Hematopoietic multipotent progenitor cell (in vitro differentiated cells): ENCODE measurements at places on chromosomes 3 and 15. TPM values are rescaled to one million over a fixed set of nuclear protein-coding genes. Genes with fewer than 3 reads are reported as not detected.

Gene KLF15
- under 0.01 TPM for total RNA-seq

DNA sequence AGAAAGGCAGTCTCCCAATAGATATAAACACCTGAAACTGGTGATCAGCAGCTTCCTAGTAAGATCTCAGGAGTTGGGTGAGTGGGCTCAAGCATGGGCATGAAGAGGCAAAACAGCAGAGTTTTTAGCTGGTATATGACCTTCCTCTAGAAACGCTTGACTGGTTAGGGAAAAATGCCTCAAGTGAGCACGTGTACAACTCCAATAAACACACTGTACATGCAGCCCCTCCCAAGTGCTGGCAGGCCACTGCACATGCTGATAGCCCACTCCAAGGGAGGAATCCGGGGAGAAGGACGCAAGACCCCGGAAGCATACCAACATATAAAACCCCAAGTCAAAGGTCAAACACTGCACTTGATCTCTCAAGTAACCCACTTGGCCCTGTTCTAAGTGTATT, 143.0 kb downstream of the FMN1 start:
- DNase-seq, result no peak

DNA sequence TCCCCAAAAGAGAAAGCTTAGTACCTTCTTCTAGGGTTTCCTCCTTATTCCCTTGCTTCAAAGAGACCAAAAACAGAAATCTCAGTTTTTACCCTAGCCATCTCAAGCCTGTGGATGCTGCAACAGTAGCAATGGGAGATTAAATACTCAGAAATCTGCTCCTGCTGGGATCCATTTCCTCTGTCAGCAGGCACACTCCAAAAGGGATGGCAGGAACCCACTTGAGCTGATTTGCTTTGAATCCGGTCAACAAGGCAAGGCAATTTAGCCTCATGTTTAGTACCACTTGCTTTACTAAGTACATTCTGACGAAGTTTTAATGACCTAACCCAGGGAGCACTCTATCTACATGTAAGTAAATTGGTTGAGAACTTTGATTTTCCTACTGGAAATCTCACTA, 590.0 kb upstream of the ADAMTS9 start:
- DNase-seq, result no peak

DNA sequence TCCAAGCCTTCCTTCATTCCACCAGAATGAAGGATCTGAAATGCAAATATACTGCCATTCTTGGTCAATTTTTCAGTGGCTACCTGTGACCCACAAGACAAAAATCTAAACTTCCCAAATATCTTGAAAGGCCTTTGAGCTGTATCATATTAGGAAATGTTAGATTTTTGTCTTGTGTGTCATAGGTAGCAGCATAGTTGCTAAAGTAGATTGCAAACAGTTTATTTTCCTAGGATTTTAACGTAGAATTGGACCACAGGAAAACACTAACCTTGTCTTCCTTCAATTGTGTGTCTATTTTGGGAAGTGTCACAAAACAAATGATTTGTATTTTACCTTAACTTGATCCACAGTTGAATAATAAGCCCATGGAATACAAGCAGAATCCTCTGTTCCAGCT, 42.4 kb downstream of the CP start:
- DNase-seq, result no peak

- peak; percentile 63 for DNase-seq
Measured at GRCh38 chr15:54082836-54083492, 104.7 kb downstream of the UNC13C start.

DNA sequence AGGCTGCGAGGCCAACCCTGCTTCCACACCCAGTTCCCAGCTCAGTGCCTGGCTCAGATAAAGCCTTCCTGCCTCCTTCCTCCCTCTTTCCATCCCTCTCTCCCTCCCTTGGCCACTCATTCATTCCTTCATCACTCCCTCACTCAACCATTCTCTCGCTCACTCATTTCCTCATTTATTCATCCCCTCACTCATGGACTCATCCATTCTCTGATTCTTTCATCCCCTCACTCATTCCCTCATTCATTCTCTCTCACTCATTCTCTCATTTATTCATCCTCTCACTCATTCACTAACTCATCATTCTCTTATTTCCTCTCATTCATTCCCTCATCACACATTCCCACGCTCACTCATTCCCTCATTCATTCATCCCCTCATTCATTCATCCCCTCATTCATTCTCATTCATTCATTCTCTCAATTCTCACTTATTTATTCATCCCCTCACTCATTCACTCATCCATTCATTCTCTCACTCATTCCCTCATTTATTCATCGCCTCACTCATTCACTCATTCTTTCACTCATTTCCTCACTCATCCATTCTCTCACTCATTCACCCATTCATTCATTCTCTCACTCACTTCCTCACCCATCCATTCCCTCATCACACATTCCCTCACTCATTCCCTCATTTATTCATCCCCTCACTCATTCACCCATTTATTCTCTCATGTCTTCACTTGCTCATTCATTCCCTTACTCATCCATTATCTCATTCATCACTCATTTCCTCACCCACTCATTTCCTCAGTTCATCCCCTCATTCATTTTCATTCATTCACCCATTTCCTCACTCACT, 13.2 kb downstream of the ABTB1 start:
- no peak for DNase-seq

GRCh38 chr3:117439812-117440211, 730.2 kb downstream of the TUSC7 start:
- peak; percentile 54 for DNase-seq

DNA sequence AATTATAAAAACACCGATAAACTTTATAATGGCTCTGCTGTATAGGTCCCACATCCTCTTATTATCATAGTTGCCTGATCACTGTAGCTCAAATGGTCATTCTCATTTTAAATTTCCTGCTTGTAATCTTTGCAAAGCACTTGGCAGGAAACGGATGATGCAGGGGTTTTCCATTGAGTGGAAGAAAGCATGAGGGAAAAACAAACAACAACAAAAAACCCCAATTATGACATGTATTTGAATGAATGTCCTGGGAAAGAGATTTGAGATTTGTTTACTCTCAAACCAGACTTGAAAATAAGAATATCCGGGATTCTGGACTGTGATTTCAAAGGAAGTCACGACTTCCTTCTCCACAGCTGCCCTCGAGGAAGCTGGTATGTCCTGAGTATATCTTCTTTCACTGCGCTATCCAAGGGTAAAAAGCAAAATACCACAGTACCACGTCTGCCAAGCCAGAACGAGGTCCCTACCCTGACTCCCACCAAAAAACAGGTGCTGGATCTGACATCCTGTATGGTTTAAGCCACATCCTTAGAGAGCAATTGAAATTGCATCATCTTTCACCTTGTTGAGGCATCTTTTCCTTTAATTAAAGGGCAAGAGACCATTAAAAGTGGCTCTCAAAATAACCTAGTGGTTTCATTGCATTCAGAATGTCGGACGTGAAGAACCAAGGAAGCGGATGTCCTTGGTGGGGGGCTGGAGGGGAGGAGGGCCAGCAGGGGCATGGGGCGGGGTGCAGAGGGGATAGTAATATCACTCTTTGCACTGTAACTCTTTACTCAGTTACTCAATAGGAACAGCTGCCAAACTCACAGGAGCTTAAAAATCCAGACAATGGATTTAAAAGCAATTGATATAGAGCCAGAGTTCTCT, 13.5 kb upstream of the TIPIN start:
- DNase-seq, result peak; percentile 50

- DNase-seq, result no peak
Measured at GRCh38 chr15:42375252-42375651, 16.0 kb downstream of the CAPN3 start.

Gene DAZL
- not detected for total RNA-seq

Gene PDZRN3
- under 0.01 TPM for total RNA-seq

Gene GOLGA6L26
- total RNA-seq, result not detected

Gene FSIP1
- total RNA-seq, result 0.27 TPM

DNA sequence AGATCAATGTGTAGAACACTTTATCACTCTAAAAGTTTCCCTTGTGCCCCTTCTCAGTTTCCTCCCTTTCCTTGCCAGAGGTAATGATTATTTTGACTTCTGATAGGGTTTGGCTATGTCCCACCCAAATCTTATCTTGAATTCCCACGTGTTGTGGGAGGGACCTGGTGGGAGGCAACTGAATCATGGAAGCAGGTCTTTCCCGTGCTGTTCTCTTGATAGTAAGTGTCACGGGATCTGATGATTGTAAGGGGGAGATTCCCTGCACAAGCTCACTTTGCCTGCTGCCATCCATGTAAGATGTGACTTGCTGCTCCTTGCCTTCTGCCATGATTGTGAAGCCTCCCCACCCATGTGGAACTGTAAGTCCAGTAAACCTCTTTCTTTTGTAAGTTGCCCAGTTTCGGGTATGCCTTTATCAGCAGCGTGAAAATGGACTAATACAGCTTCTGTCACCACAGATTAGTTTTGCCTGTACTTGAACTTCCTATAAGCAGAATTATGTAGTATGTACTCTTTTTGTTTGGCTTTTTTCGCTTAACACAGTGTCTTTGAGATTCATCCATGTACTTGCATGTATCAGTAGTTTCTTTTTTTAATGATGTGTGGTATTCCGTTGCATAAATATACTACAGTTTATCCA, 7.2 kb downstream of the FEM1B start:
- DNase-seq, result no peak

- no peak for DNase-seq
Measured at GRCh38 chr15:47299846-47300434, 417.4 kb upstream of the SEMA6D start.

DNA sequence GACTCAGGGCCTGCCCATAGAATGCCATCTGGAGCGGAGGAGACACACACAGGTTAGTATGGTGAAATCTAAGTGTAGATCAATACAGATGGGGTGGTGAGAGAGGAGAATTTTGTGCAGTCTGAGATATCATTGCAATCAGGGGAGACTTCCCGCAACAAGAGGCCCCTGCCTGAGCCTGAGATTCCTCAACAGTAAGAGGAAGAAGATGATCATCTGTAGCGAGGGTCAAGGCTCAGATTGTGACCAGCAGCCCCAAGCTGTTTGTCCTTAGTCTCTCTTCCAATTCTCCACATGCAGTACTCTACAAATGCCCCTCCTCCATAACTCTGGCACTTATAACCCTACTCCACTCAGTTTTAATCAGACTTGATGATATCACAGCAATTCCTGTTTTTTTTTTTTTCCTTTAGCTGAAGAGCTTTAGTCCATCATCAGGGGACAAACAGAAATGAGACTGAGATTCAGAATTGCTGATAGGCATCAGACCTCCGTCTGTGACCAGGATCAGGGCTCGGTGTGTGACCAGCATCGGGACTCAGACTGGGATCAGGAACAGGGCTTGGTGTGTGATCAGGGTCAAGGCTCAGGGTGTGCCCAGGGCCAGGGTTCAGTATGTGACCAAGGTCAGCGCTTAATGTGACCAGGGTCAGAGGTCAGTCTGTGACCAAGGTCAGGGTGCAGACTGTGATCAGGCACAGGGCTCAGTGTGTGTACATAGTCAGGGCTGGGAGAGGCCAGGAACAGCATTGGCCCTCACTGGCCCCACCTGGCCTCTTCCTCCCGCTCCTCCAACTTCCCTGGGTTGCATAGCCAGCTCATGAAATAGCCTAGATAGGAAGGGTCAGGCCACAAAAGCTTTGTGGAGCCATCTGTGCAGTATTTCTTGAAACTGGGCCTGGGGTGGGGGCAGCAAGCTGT, 14.1 kb downstream of the LOXL1 start:
- DNase-seq, result no peak

Gene STRIT1
- not detected for total RNA-seq

DNA sequence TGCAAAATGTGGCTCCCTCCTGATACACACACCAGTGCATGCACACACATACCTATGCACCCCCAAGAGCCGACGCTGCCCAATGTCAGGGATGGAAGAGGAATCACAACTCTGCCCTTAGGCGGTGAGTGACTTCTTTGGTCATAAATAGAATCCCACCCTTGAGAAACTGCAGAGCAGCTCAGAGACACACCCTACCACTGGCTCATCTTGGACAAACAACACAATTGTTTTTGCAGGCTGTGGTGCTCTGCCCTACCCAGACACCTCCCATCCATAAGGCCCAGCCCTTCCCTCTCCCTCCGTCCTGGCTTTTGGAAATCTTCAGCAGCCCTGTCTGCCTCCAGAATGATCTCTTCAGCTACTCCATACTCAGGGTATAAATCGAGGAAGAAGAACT, 73.8 kb upstream of the HRH1 start:
- no peak for DNase-seq

Gene PPM1L
- total RNA-seq, result 16.4 TPM

GRCh38 chr3:121531269-121531668, 14.5 kb downstream of the POLQ start:
- no peak for DNase-seq

- DNase-seq, result no peak
Measured at GRCh38 chr15:67195305-67195704, 59.2 kb downstream of the AAGAB start.
